Stimulated activated CD4-positive, alpha-beta T cell treated with anti-CD3 and anti-CD28 coated beads, Interleukin-2, amount 100 ng/mL, for 48 hours (primary cell): ENCODE measurements at places on chromosomes 7 and 10.
A peak's percentile ranks its signal among the peaks of the same experiment; 100 is the strongest.

- DNase-seq, result no peak
Measured at GRCh38 chr10:5596611-5597341, 69.6 kb downstream of the ASB13 start.

- DNase-seq, result no peak
Measured at GRCh38 chr7:150317748-150318444, 5.3 kb upstream of the LRRC61 start.

- no peak for DNase-seq
Measured at GRCh38 chr10:77190291-77190690, 447.3 kb downstream of the KCNMA1 start.

DNA sequence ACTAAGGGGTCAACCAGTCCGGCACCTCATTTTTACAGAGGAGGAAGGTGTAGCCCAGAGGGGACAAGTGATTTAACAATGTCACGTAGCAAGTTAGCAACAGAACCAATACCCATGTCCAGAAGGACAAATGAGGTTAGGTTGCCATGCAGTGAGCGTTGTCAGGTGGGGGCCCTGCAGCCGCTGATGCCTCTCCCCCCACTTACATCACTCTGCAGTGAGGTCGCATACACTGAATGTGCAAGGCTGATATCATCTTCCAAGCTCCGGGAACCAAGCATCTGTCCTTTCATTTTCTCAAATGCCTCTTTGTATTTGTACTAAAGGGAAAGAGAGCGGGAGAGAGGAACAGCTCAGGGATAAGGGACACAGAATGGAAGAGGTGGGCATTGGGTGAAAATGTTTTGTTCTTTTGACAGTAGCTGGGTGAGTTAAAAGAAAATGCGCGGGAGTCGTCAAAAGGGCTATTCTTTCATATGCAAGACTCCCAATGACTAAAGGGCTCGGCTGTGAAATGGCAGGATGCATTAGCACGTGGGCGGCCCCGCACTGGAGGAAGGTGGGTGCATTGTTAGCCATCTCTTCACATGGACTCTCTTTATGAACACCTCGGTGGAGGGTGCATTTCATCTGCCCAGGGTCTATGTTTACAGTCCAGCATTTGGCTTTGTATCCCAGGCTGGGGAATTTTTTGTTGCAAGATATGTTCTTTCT lies 49.7 kb downstream of the NRAP start:
- no peak for DNase-seq

DNA sequence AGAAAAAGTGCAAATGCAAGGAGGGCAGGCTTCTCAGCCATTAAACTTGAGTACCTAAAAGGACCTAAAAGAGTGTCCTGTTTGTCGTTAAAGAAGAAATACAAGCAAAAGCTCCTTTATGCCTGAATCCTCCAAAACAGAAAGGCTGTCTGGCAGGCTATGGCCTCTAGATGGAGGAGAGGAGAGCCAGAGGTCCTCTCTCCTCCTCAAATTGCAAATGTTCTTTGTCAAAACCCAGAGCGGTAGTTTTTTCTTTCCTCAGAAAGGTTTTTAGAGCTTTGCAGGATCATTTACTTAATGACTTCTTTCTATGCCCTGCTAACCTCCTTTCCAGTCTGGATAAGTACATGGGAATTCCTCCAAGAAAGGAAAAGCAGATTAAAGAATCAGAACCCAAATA lies 1.9 kb upstream of the SORCS1 start:
- DNase-seq, result no peak

- DNase-seq, result peak; percentile 16
Measured at GRCh38 chr7:5284304-5285281, 1.9 kb downstream of the SLC29A4 start.

- no peak for DNase-seq
Measured at GRCh38 chr10:87931836-87932230, 68.4 kb downstream of the PTEN start.

- no peak for DNase-seq
Measured at GRCh38 chr7:82726038-82726800, 282.6 kb upstream of the CACNA2D1 start.

DNA sequence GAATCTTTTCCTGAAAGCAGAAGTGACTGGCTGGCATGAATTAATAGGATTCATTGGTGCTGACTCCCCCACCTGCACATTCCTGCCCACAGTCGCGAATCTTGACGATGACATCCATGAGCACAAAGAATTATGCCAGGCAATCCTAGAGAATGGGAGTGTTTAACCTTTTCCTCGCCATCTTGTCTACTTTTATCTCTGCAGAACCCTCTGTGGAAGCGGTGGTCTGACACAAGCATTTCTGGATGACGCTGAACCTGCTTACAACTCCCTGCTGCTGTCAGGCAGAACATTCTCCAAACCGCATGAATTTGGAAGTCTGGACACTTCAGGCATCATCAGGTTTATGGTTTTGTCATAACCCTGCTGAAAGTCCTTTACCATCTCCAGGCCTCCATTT lies 36.5 kb downstream of the KLF6 start:
- DNase-seq, result no peak

GRCh38 chr7:151456782-151457181 lies 16.8 kb upstream of the CRYGN start:
- no peak for DNase-seq

- no peak for DNase-seq
Measured at GRCh38 chr10:62233356-62234076, 35.1 kb downstream of the RTKN2 start.

- DNase-seq, result no peak
Measured at GRCh38 chr7:104962781-104963180, 51.2 kb upstream of the KMT2E start.

DNA sequence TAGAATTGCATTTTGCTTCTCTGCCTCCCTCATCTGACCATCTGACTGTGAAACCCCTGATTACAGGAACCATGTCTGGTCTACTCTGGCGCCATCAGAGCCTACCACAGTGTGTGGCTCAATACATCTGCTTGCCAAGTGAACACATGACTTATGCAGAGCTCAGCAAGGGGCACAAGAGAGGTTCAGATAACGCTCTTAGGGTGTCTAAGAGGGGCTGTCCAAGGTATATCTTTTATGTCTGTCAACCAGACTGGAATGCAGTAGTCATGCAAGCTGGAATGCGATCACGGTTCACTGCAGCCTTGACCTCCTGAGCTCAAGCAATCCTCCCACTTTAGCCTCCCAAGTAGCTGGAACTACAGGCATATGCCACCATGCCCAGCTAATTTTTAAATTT lies 10.3 kb upstream of the RRP12 start:
- DNase-seq, result no peak

GRCh38 chr10:64011912-64012714 lies 490.9 kb downstream of the REEP3 start:
- DNase-seq, result no peak

GRCh38 chr7:101678658-101679057 lies 49.6 kb upstream of the MYL10 start:
- DNase-seq, result no peak

DNA sequence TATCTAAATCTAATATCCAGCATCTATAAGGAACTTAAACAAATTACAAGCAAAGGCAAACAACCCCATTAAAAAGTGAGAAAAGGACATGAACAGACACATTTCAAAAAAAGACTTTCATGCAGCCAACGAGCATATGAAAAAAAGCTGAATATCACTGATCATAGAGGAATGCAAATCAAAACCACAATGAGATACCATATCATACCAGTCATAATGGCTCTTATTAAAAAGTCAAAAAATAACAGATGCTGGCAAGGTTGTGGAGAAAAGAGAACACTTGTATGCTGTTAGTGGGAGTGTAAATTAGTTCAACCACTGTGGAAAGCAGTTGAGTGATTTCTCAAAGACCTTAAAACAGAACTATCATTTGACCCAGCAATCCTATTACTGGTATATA lies 334.4 kb upstream of the CACNA2D1 start:
- DNase-seq, result no peak

DNA sequence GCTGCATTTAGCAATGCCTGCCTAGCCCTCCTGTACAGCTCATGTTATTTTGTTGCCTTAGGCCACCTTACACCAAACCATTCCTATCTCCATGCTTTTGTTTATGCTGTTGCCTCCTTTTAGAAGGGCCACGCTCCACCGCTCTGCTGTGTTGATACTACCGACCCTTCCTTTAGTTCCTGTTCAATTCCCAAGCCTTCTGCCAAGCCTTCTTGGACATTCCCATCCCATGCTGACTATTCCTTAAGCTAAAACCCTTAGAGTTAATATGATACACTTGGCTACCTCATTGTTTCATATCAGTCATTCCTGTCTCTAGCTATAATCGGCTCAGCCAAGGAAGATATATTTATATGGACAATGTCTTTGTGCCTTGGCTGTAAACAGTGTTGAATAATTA lies 705.5 kb downstream of the LRMDA start:
- DNase-seq, result no peak

GRCh38 chr10:48632166-48632565 lies 27.3 kb upstream of the ARHGAP22 start:
- no peak for DNase-seq

GRCh38 chr10:100697631-100698030 lies 47.8 kb upstream of the PAX2 start:
- no peak for DNase-seq

DNA sequence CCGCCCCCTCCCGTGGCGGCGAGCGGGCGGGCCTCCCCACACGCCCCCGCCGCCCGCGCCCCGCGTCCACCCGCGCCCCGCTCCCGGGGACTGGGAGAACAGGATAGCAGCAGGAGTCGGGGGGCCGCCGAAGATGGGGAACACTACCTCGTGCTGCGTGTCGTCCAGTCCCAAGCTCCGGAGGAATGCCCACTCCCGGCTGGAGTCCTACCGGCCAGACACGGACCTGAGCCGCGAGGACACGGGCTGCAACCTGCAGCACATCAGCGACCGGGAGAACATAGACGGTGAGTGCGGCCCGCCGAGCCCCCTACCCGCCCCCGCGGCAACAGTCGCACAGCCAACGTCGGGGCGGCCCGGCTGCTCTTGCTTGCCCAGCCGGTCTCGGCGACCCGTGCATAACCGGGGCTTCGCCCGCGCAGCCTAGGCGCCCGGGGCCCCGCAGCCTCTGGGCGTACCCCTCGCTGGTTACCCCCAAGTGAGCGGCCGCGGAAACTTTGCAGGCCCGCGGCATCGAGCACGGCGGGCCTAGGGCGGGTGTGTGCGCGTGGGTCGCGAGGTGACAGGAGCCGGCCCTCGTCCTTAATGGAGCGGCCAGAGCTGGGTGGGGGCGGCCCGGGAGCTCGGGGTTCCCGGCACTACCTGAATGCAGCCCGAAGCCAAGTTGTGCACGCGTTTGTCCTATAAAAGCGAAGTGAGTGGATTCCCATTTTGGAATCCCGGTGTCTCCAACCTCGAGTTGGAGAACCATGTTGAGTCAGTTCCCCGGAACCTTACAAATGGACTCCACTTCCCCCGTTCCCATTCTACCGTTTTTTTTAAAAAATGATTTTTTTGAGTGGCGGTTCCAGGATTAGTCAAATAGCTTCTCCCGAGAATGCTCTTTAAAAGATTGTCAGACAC lies 863 bp downstream of the CCNY start:
- DNase-seq, result no peak

GRCh38 chr10:6228010-6228511 lies 25.3 kb downstream of the PFKFB3 start:
- DNase-seq, result no peak

- no peak for DNase-seq
Measured at GRCh38 chr10:127257395-127257794, 61.0 kb upstream of the INSYN2A start.

DNA sequence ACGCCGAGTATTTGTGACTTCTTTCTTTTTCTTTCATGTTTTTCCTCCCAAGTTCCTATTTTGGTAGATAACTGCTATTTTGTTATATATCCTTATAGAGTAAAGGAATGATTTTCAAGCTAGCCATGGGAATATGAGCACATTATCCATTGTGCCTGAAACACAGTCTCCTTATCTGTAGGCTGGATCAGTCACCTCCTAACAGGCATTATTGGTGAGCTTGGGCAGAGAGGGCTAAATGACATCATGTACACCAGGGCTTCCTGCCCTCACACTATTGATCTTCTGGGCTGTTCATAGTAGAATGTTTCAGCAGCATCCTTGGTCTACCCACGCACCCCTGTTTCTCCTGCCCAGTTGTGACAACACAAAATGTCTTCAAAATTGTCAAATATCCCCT lies 88.1 kb upstream of the CTBP2 start:
- DNase-seq, result no peak

GRCh38 chr7:42198974-42199668 lies 37.9 kb downstream of the GLI3 start:
- DNase-seq, result no peak

DNA sequence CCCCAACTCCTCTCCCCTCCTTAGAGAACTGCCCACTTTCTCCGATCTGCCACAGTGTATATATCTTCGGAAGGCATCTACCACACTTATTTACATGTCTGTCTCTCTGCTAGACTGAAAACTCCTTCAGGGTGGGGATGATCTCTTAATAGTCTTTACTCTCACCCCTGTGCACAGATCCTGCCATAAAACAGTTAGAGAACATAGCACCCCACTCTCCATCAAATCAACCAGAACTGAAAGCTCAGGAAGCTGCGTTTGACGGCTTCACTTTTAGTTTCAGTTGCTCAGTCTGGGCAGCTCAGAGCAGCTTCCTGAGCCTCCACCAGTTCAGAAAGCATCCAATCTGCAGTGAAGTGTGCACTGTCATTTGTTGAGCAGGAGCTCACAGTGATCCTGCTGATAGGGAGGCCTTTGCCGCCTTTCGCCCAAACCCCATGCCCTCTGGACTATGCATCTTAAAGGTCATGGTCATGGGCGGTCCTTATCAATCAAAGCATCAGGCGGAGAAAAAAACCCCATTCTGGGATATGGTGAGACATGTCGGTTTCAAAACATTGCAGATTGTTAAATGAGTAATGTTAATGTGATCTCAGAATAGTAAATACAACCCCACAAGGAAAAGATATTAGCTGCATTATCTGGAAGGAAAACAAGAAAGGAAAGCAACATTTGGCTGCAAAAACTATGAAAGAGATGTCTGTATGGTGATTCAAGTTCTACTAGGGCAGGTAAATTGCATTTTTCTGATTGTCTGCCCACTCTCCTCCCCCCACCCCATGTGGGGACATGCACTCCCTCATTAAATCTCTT lies 167.1 kb upstream of the ADO start:
- peak; percentile 65 for DNase-seq

- DNase-seq, result no peak
Measured at GRCh38 chr10:48492201-48492600, 112.7 kb downstream of the ARHGAP22 start.

DNA sequence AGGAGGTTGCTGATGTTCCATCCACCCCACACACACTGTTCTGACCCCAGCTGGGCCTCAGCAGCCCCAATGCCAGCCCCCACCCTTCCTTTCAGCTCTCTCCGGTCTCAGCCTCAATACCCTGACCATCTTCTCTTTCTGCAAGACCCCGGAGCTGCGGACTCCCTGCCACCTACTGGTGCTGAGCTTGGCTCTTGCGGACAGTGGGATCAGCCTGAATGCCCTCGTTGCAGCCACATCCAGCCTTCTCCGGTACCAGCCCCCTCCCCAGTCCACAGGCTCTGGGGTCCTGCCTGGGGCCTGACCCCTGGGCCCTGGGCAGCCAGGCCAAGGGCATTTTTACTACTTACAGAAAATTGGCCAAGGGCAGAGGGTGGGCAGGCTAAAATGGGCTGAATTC lies 2.6 kb downstream of the RGR start:
- no peak for DNase-seq

- DNase-seq, result no peak
Measured at GRCh38 chr10:118501637-118502440, 93.6 kb downstream of the PRLHR start.
